ENCODE measurements at places on chromosomes 12 and 14. TPM values are rescaled to one million over a fixed set of nuclear protein-coding genes. Genes with fewer than 3 reads are reported as not detected.
A peak's percentile ranks its signal among the peaks of the same experiment; 100 is the strongest.

The TBX5 gene
- total RNA-seq, result 2.1 TPM

The SMARCD1 gene
- 71.4 TPM for total RNA-seq

The SPSB2 gene
- total RNA-seq, result 9.2 TPM

The TAS2R8 gene
- not detected for total RNA-seq

The OTOGL gene
- total RNA-seq, result 0.72 TPM

DNA sequence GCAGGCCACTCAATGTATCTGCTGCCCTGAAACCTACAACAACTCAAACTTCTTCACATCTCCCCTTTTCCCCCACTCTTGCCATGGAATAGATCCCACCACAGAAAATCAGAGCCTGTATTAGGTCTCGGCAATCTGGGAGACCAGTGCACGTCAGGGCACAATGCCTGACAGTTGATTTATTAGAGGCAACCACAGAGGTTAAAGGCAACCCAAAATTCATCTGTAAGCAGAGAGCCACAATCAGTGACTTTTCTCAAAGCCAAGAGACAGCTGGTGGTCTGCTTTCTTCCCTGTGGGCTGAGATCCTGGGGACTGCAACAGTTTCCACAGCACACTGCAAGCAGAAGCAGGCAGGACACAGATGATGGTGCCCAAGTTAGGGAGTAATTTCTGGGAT is 169.0 kb upstream of the NTF3 start:
- no peak for DNase-seq

DNA sequence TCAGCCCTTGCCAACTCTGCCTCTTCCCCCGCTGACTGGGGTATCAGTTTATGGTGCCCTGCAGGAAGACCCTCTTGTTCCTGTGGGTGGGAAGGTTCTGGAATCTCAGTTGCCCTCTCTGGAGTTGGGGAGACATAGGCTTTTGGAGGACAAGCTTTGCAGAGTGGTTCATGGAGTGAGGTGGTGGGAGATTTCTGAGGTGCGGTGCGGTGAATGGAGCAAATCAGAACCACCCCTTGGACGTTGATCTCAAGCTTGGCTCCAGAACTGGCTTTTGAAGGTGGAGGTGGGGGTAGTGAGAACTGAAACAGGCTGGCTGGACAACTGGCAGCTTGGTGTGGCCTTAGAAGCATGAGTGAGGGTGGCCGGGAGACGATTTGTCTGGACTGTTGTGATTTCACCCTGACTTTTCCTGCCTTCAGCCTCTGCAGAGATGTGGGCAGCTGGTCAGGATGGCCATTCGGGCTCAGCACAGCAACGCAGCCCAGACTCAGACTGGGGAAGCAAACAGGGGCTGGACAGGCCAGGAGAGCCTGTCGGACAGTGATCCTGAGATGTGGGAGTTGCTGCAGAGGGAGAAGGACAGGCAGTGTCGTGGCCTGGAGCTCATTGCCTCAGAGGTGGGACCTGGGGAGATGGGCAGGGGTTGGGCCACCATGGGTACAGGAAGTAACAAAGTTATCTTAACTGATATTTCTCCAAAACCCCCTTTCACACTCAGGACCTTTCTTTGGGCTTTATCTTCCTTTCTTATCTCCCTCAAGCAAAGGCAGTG is 1.1 kb downstream of the SHMT2 start:
- DNase-seq, result no peak

DNA sequence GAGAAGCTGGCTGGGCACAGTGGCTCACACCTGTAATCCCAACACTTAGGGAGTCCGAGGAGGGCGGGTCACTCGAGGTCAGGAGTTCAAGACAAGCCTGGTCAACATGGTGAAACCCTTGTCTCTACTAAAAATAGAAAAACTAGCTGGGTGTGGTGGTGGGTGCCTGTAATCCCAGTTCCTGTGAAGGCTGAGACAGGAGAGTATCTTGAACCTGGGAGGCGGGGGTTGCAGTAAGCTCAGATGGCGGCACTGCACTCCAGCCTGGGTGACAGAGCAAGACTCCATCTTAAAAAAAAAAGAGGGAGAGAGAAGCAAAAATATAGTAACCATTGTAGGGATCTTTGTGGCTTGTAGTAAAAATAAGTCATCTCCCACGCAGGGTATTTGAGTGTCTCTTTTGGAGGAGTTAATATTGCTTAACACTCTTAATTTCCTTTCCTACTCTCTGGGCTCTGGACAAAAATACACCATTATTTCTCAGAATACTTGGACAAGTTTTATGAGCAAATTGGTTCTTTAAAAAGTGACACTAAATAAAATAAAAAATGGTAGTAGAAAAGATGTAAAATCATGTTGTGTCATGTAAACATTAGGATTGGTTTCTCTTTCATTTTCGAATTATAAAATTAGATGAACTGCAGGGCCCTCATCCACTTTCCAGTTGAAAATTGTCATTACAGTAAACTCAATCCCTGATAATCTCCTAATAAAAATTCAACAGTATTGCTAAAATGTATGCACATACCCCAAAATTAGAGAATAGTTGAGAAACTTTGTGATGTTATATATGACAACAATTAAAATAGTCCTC is 61.1 kb upstream of the C12orf71 start:
- no peak for DNase-seq

GRCh38 chr14:55583942-55584468 is 4.0 kb downstream of the KTN1 start:
- no peak for DNase-seq

DNA sequence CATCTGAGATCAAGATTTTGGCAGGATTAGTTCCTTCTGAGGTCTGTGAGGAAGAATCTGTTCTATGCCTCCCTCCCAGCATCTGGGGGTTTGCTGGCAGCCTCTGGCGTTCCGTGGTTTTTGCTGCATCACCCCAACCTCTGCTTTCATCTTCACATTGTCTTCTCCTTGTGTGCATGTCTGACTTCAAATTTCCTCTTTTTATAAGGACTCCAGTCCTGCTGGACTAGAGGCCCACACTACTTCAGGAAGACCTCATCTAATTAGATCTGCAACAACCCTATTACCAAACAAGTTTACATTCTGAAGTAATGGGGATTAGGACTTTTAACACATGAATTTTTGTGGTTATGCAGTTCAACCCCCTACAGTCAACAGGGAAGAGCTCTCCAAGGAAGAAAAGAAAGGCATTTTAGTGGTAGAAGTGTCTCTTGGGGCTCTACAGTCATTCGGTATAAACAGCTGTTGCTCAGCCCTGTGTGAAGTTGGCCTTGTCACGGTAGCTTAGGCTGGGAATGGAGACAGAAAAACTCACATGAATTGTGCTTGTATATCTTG is 89.7 kb downstream of the CAND1 start:
- DNase-seq, result no peak

GRCh38 chr14:95496111-95496681 is 20.3 kb downstream of the SYNE3 start:
- DNase-seq, result no peak

- DNase-seq, result peak; percentile 62
Measured at GRCh38 chr14:74647061-74647677, 35.1 kb upstream of the LTBP2 start.

DNA sequence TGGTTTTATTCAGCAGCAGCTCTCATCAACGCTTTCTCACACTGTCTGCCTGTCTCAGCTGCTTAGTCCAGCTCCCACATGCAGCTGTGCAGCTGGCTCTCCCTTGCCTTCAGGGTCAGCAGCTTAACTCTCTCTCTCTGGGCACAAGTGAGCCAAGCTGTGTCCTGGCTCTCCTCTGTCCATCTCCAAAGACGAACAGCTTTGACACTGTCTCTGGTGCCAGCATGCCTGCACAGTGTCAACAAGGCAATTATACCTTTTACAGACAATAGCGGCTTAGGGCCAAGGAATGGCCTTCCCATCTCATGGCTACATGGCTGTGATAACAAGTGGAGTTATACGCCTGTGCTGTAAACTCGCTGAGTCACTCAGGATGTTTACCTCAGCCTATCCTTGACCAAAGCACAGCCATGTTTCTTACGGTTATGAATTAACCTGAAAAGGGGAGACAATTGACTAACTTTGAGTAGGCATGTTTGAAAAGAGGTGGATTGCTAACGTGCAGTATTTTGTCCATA is 38.4 kb upstream of the MANSC4 start:
- DNase-seq, result no peak

DNA sequence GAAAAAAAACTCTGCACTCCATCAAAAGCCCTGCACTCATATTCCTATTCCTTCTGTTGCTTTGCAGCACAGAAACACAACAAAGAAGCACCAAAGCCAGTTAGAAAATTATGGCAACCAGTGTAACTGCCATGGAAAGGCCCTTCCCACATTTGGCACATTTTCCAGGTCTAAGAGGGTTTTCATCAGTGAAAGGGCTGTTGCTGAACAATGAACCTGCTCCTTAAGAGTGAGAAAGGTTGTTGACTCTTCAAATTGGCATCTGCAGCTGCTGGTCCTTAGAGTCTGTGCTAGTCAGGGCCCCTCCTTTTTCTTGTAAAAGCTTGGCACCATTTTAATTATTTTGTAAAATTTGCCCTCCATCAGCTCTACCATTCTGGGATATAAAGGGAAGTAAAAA is 378.7 kb upstream of the KITLG start:
- DNase-seq, result no peak

Measured in suprapubic skin (tissue), 4 donors.